ENCODE measurements at places on chromosomes 2 and 18.

GRCh38 chr2:85827879-85828569 is 60.8 kb downstream of the ST3GAL5 start:
- no peak for DNase-seq

DNA sequence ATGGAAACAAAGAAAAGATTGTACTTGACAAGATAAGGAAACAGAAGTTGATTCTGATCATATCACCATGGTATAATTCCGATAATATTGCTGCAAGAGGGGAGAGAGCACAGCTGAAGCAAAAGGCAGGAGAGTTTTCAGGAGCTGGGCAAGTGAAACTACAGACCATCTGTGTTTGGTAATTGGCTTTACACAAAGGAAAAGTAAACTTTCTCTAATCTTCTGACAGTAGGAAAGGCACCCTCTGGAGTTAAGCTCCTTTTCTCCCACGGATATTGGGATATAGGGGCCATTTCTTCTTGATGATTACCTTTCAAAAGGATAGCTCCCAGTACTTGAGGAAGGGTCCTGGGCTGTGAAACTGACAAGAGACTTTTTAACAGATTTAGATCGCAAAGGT is 29.9 kb upstream of the REG3A start:
- DNase-seq, result no peak

DNA sequence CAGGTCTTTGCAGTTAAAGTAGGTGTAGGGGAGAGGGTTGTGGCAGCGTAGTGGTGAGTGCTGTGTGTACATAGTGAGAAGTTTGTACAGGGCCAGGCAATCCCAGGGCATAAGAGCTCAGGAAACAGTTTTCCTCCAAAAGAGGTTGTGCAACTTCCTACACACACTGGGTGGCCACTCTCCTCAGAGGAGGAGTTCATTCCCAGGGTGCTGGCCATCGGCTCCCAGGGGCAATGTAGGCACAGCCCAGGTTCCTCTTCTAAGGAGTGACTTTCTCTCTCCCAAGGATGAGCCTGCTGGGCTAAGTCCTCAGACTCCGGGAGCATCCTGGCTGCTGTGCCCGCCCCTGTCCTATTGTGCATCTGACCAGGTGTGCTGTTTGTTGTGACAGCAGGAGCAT is 3.0 kb downstream of the ACOXL start:
- DNase-seq, result no peak

- no peak for DNase-seq
Observed at GRCh38 chr2:158740127-158740526, 55.0 kb upstream of the DAPL1 start.

- DNase-seq, result no peak
Observed at GRCh38 chr2:88005776-88006175, 10.6 kb downstream of the RNU2-63P start.

DNA sequence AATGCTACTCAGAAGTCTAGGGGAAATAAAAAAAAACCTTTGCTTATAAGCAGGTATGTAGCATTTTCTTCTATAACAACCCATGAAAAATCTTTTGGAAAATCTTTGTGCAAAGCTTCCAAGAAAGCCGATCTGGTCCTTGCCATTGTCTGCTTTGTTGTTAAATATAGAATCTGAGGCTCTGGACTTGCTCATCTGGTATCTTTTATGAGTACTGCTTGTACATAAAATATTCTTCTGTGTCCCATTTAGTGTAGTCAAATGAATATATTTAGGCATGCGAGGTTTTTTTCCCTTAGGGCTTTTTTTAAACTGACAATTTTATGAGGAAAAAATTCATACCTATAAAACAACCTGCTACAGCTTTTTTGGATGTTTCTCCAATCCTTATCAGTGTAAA is 45.0 kb upstream of the RMND5A start:
- no peak for DNase-seq

- no peak for DNase-seq
Observed at GRCh38 chr2:26483957-26484565, 6.1 kb upstream of the OTOF start.

GRCh38 chr2:71563872-71564271 is 110.5 kb downstream of the DYSF start:
- no peak for DNase-seq
